NCI-H524 treated with DMSO at 0.1 percent for 48 hours (cell line): ENCODE measurements at places on chromosomes 1 and 21.

DNA sequence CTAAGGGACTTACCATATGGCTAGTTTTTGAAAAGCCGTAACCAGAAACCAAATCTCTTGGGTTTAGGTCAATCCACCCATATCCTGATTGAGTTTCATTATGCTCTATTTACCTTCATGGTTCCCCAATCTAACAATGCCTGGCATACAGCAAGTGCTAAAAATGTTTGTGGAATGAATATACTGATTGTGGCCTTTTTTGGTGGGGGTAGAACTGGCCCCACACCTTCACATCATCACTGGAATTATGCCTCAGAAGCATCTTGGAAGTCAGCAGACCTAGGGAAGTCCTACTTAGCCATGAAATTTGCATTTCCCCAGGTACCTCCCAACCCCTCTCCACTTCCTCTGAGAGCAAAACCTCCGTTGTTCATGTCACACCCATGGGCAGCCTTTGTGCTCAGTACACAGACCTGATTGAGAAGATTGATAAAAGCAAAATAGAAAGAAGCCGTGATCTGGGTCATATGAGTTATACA is 17.8 kb upstream of the SLAMF1 start:
- no peak for DNase-seq

- no peak for DNase-seq
Observed at GRCh38 chr1:212651521-212651920, 43.0 kb downstream of the ATF3 start.

- DNase-seq: no peak
Observed at GRCh38 chr21:42557420-42557819, 43.8 kb downstream of the SLC37A1 start.

DNA sequence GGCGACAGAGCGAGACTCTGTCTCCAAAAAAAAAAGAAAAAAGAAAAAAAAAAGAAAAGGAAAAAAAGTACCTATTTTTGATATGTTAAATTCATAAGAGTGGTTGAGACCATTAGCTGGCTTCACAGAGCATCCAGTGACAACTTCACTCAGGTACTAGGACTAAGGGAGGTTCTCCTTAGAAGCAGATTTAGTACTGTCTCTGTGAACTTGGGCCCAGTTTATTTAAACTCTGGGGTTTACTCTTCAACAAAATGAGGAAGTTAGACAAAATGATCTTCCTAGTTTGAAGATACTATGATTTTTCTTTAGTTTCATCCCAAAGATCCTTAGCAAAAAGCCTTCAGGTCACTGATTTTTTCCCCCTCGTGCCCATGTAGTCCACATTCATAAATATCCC is 21.2 kb downstream of the MACO1 start:
- DNase-seq: no peak

GRCh38 chr1:67889953-67890567 is 56.8 kb upstream of the GNG12 start:
- DNase-seq: no peak

- no peak for DNase-seq
Observed at GRCh38 chr1:196148367-196148970, 459.8 kb downstream of the KCNT2 start.

DNA sequence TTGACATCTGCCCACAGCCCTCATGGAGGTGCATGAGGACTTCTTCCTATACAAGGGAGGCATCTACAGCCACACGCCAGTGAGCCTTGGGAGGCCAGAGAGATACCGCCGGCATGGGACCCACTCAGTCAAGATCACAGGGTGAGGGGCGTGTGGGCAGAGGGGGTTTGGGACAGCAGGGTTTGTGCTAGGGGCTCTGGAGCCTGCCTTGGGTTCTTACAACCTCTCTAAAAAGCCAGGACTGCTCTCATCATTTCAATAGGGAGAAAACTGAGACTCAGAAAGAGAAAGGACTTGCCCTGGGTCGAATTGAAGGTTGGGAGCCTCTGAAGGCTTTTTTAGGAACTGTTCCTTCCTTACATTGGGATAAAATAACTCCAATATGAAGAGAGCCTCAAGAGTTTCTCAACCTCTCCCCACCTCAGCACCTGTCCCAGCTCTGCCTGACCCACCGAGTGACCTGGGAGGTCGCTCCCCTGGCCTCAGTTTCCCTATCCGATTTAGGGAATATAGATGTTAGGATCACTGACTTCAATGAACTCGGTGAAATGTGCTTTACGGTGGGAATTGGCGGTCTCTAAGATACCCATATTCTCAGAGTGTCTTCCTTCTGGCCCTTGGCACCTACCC is 9.5 kb downstream of the TINAGL1 start:
- no peak for DNase-seq

- DNase-seq: no peak
Observed at GRCh38 chr1:58804853-58805565, 21.2 kb upstream of the JUN start.

DNA sequence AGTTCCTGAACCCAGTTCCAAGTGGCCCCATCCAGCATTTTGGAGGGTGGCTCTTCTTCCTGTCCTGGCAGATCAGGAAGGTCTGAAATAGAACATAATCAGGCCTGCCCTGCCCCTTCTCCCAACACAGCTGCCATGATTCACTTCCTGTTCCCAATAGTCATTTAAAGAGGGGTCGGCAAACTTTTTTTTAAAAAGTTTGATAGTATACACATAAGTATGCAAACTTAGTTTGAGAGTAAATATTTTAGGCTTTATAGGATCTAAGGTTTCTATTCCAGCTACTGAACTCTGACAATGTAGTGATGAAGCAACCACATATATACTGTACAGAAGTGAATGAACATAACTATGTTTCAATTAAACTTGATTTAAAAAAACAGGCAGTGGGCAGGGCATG is 66.4 kb downstream of the LUZP1 start:
- no peak for DNase-seq

GRCh38 chr1:44571712-44572571 is 102.3 kb downstream of the TMEM53 start:
- no peak for DNase-seq

DNA sequence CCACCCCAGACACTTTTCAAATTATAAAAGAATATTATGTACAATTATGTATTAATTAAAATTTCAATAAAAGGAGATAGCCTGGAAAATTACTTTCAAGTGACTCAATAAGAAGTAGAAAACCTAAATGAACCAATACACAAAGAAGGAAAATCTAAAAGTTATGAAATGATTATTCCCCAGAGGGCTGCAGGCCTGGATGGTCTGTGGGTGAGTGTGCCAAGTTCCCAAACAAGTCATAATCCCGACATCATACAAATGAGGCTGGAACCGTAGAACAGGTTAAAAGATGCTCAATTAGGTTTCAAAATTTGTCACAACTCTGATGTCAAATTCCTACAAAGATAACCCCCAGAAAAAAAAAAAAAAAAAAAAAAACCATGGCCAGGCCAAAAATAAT is 12.7 kb downstream of the SPATC1L start:
- DNase-seq: no peak

- no peak for DNase-seq
Observed at GRCh38 chr1:6197746-6198427, 1.5 kb downstream of the RPL22 start.

GRCh38 chr1:187873126-187873525 is 1044.4 kb downstream of the PLA2G4A start:
- no peak for DNase-seq

GRCh38 chr1:204967451-204967850 is 75.6 kb upstream of the CNTN2 start:
- no peak for DNase-seq

- DNase-seq: no peak
Observed at GRCh38 chr1:109466452-109467300, at the start of gene SYPL2. Gene SYPL2, plus strand, starts transcription at chr1:109466546. Its CDS starts 298 bp downstream, at chr1:109466844.

- no peak for DNase-seq
Observed at GRCh38 chr1:87123610-87124009, 205.1 kb upstream of the LMO4 start.

DNA sequence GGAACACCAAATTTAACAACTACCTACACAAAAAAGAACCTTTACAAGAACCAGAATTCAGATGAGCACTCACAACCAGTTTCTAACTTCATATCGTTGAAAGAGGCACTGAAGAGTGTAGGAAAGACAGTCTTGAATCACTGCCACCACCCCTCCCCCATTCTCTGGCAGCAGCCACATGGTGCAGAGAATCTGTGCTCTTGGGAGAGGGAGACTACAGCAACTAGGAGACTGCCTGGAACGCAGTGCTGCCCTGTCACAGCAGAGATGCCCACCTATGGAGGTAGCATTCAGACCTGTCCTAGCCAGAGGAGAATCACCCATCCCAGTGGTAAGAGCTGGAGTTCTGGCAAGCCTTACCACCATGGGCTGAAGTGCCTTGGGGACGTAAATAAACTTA is 7.3 kb downstream of the CCN1 start:
- DNase-seq: no peak

DNA sequence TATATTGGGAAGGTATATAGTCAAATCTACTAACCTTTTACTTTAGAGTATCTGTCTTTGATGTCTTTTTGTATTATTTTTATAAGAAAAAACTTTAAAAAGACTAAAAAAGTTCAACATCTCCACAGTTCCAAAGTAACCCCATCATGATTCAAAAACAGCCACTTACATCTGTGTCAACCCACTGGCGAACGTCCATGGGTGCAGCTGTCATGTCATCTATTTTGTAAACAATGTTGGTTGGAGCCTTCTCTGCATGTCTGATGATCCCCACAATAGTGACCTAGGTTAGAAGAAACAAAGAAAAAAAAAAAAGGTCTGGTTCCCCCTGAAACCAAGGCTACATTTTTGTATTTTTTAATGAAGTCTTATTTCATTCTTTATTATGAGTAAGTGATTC is 28.0 kb upstream of the SMPDL3B start:
- no peak for DNase-seq

- DNase-seq: no peak
Observed at GRCh38 chr21:44813727-44814126, 4.1 kb downstream of the SUMO3 start.

GRCh38 chr1:150841626-150842025 is 33.6 kb upstream of the CTSK start:
- no peak for DNase-seq

- no peak for DNase-seq
Observed at GRCh38 chr21:42117967-42118780, 47.1 kb downstream of the UMODL1 start.
